Osteoblast (primary cell): ENCODE measurements at places on chromosomes 12 and 14. TPM values are rescaled to one million over a fixed set of nuclear protein-coding genes. Genes with fewer than 3 reads are reported as not detected.

Gene RNASE2
- total RNA-seq, result not detected in 2 replicates

Gene NID2
- 138 and 141 TPM in 2 replicates for total RNA-seq

Gene FAM90A1
- not detected in 2 replicates for total RNA-seq

Gene CDKN3
- total RNA-seq, result 7.6 and 8.5 TPM in 2 replicates

Gene PDE6H
- not detected in 2 replicates for total RNA-seq

Gene LRP1-AS
- not detected in 2 replicates for total RNA-seq

DNA sequence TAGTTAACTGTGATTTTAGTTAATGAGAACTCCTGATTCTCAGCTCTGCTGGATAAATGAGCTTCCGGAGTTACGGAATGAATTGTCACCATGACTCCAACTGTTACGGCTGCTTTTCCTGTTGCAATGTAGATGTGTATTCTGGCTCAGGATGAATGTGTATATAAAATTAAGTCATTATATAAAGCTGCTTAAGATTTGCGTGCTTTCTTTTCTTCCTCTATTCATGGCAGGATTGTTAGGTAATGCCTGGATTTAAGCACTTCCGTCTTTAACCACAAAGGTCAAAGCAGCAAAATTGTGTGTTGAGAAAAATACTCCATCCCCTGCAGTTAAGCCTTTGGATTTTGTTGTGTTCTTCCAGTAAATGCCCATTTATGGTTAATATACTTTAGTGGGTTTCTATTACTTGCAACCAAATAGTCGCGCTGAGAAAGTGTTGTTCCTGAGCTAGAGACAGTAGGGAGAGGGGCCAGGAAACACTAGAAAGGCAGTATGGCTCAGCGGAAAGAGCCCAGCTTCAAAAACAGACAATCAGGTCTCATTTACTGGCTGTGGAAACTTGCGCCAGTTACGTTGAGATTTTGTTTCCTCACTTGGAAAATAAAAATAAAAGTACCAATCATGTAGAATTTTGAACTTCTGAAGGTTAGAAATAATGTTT is 9.4 kb upstream of the CCDC175 start:
- peak; percentile 17 for DNase-seq

DNA sequence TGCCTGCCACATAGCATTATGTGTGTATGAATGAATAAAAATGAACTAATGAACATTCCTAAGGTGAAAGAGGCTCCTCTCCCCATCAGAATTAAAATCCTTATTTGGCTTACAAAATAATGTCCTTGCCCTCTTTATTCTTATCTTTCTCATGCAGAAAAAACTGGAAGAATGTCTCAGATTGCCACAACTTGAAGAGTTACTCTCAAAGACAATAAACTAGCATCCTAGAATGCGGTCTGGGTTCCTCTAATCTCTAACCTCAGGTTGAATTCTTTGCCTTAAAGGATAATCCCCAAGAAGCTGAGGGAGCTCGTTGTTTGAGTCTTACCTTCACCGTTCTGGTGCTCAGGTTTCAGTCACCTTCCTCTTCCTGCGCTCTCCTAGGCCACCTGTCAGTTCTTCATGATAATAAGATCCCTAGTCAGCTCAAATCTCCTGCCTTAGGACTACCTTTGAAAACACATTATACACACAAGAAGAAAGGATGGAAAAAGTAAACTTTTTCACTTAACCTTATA is 147.1 kb downstream of the PHLDA1 start:
- no peak for DNase-seq

DNA sequence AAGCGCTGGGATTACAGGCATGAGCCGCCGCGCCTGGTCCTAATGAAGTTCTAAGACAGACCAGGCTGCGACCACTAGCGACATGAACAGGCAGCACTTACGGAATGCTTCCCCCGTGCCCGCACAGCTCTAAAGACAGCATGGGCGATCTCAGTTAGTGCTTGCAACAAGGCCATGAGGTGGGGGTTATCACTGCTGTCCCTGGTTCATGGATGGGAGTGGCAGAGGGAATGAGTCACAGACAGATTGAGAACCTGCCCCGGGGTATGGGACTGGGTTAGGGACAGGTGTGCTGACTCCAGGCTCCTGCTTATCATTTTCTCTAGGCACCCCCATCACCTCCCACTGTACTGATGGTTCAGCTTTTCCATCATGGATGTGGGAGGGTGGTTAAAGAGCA is 160.9 kb downstream of the VRK1 start:
- DNase-seq, result no peak

GRCh38 chr14:100138082-100138787 is 21.2 kb downstream of the DEGS2 start:
- peak; percentile 77 for DNase-seq

- peak; percentile 37 for DNase-seq
Measured at GRCh38 chr14:53355581-53356112, 202.5 kb upstream of the DDHD1 start.

- peak; percentile 82 for DNase-seq
Measured at GRCh38 chr14:70640938-70641547, 673 bp upstream of the TTC9 start.

GRCh38 chr12:44021471-44021971 is 185.6 kb downstream of the TMEM117 start:
- DNase-seq, result no peak

GRCh38 chr12:113142173-113142885 is 6.8 kb upstream of the RASAL1 start:
- peak; percentile 58 for DNase-seq

- peak; percentile 99 for DNase-seq
Measured at GRCh38 chr14:93007225-93007997, 84.5 kb downstream of the CHGA start.

- no peak for DNase-seq
Measured at GRCh38 chr14:78083837-78084236, 86.3 kb upstream of the NRXN3 start.

GRCh38 chr12:67482751-67483661 is 165.5 kb upstream of the DYRK2 start:
- DNase-seq, result peak; percentile 73

DNA sequence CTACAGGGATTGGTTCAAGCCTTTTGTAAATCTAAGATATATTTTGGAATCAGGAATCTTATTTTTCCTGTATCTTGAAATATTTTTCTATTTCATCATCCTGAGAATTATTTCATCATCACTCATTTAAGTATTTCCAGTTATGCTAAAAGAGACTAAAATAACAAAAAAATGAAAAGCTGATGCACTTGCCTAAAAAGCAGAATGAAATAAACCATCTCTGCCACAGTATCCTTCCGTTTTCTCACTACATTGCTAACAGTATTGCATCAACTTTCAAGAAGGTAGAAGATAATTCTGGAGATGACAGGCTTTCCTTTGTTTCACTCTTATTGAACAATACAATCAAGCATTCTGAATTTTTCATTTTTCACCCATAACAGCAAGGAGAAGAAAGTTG is 31.1 kb upstream of the EIF5 start:
- no peak for DNase-seq

GRCh38 chr14:33767586-33768457 is 183.1 kb downstream of the EGLN3 start:
- no peak for DNase-seq

DNA sequence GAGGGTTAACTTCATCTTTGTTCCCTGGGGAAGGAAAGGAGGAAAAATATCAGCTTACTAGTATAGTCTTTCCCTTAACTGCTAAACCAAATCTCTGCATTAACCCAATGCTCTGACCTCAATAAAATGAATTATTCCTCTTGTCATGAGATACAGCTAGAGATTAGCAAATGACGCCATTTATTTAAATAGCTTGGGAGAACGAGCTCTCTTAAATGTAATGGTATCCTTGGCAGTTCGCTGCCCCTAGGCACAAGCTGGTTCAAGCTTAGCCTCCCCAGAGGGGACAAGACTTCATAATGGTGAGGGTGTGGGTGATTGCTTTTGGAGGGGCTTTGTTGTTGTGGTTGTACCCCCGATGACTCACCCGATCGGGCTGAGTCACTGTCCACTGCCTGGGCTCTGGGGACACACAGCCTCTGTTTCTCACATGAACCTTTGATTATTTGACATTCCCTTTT is 19.6 kb downstream of the FNTB start:
- DNase-seq, result peak; percentile 78
